Left ventricle myocardium superior (tissue), 1 donor: ENCODE measurements at places on chromosomes 5 and 9. TPM values are rescaled to one million over a fixed set of nuclear protein-coding genes. Genes with fewer than 3 reads are reported as not detected.

GRCh38 chr9:117247266-117247665 is 167.6 kb downstream of the ASTN2 start:
- DNase-seq: no peak

DNA sequence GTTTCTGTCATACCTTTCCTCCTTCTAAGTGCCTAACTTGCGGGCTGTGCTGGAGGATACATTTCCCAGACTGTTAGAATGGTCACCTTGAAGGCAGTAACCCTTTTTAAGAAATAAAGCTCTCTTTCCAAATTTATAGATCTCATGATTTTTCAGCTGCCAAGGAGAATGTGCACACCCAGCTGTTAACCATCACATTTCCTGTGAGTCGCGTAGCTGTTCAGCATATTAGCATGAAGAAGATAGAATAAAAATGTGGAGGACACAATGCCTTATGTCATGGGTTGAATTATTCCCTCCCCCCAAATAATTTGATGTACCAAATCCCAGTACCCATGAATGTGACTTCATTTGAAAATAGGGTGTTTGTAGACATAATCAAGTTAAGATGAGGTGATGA is 729.4 kb downstream of the MTRR start:
- DNase-seq: no peak

GRCh38 chr5:10860645-10861422 is 99.8 kb upstream of the DAP start:
- no peak for DNase-seq

DNA sequence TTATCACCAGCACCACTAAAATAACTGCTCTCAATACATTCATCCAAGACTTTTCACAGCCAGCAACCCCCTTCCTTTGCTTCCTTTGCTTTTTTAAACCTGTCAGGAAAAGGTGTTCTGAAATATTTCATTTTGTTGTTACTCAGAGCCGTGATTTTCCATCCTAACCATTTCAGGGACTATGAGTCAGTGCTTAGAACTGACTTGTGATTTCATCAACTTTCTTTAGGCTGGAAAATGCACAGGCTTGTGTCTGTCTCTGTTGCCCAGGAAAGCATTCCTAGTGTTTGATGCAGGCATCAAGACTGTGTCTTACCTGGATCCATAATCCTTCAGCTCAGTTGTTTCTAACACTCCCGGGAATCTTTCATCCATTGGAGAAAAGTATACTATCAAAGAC is 805.6 kb downstream of the BRINP1 start:
- DNase-seq: no peak

- DNase-seq: no peak
Observed at GRCh38 chr5:14370386-14370785, 211.2 kb upstream of the OTULINL start.

The INSL4 gene
- not detected for total RNA-seq

DNA sequence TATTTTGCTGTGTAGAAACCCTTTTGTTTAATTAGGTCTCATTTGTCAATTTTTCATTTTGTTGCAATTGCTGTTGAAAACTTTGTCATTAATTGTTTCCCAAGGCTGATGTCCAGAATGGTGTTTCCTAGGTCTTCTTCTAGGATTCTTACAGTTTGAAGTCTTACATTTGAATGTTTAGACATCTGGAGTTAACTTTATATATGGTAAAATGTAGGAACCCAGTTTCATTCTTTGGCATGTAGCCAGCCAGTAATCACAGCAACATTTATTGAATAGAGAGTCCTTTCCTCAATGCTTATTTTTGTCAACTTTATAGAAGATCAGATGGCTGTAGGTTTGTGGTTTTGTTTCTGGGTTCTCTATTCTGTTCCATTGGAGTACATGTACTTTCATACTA is 1290.8 kb upstream of the CDH9 start:
- DNase-seq: no peak

The CCL19 gene
- 2.1 TPM for total RNA-seq

The CER1 gene
- total RNA-seq: not detected

The PCDHGB2 gene
- total RNA-seq: 8.7 TPM
